Foreskin keratinocyte (primary cell): ENCODE measurements at places on chromosomes 2 and 18. TPM values are rescaled to one million over a fixed set of nuclear protein-coding genes. Genes with fewer than 3 reads are reported as not detected.

DNA sequence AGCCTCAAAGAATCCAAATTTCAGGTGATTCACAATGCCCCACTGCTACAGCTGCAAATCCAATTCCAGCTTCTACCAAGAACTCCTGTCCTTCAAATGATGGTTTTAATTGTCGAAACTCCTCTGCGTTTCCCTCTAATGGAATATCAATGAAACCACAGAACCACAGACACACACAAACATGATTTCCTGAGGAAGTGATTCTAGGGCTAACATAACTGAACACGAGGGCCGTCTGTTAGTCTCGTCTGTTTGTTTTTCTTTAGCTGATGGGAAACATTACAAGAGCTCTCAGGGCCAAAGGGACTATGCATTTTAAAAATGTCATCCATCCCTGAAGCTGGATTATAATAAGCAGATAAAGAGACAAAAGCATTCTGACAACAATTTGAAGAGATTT lies 59.4 kb downstream of the RNF152 start:
- DNase-seq = no peak

DNA sequence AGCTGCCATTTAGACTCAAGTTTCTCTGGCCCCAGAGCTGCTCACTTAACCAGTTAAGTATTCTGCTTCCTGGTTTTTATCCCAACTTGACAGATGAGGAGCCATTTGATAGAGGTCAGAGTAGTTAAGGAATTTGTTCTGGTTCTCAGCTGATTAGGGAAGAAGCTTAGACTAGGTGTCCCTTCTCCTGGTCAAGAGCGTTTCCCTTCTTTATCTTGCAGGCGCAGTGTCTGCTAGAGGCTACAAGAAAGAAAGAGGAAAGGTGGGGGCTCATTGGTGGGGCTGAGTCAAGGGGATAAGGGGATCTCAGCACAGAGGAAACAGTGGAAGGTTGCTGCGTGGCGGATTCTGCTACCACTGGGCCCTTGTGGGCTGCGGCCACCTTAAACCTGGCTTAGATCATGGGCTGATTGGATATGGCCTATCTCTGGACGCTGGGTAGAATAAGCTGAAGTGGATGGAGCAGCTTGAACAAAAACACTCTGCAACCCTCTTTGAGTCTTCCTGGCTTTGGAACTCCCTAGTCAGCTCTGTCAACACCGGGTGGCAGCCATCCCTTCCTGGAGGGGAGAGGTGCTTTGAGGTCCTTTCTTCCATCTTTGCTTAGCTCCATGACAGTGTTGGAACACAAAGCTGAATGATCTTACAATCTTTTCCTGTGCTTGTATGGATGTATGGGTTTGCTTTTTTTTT lies 70.8 kb downstream of the QPCT start:
- DNase-seq = no peak

SUCLG1 gene
- 72.5 and 76.1 TPM in 2 replicates for total RNA-seq

DNA sequence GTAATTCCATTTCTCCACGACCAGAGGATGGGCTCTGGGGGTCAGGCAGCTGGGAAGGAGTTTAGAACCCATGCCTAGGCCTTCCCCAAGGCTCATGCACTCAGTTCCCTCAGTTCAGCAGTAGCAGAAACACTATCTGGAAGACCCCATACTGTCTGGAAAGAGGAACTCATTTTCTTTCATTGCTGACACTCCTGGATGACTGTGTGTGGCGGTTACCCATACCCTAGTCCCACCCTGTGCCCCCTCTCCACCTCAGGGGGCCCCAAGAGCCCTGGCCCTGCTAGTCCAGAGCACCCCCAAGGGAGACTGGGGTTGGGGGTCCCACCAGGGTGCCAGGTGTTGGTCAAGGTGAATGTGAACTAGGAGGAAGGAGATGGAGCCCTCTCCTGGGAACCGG lies 29.5 kb downstream of the TPRKB start:
- DNase-seq = no peak
